SK-N-DZ (cell line): ENCODE measurements at places on chromosomes 5 and 9.

- DNase-seq: peak; percentile 58
Observed at GRCh38 chr5:138352722-138353559, 456 bp downstream of the KDM3B start.

- DNase-seq: no peak
Observed at GRCh38 chr5:125536582-125536981, 790.1 kb upstream of the ZNF608 start.

GRCh38 chr5:124061663-124062062 lies 549.7 kb downstream of the CSNK1G3 start:
- no peak for DNase-seq

DNA sequence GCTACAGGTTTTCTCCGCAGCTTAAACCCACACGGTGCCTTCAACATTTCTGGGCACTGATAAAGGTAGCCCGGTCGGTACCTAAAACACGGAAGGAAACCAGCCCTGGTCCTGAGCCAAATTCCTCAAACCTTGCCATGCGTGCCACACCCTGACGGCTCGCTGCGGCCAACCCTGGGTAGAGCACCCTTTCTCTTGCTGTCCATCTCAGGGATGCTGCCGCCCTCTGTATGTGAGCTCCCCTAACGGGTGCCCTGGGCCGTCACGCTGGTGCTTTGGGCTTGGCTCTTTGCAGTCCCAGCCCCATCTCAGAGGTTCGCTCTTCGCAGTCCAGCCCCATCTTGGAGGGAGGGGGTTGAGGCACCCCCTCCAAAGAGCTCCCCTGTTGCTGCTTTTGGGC lies 43.9 kb downstream of the PNPLA7 start:
- DNase-seq: no peak

GRCh38 chr9:12680341-12680740 lies 12.8 kb upstream of the TYRP1 start:
- no peak for DNase-seq

- DNase-seq: no peak
Observed at GRCh38 chr9:94490465-94490864, 64.4 kb upstream of the PCAT7 start.

GRCh38 chr9:89475891-89476440 lies 21.9 kb downstream of the SEMA4D start:
- DNase-seq: no peak

DNA sequence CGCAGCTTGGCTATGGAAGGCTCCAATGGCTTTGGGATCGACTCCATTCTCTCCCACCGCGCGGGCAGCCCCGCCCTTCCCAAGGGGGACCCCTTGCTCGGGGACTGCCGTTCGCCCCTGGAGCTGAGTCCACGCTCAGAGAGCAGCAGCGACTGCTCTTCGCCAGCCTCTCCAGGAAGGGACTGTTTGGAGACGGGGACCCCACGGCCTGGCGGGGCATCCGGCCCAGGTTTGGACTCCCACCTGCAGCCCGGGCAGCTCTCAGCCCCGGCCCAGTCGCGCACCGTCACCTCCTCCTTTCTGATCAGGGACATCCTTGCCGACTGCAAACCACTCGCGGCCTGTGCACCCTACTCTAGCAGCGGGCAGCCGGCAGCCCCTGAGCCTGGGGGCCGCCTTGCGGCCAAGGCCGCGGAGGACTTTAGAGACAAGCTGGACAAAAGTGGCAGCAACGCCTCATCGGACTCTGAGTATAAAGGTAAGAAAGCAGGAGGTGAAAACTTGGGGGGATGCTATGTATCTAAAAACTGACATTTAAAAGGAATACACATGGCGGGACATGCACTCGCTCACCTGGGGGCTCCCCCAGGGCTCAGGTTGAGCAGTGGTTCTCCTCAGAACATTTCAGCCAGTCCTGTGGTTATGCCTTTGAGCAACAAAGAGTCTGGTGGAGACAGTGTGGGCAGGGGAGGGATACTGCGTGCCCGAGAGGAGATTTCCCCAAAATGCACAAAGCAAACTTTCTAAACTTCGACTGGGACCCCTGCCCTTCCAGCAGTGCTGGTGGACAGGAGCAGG lies 579 bp downstream of the BARHL1 start:
- no peak for DNase-seq

DNA sequence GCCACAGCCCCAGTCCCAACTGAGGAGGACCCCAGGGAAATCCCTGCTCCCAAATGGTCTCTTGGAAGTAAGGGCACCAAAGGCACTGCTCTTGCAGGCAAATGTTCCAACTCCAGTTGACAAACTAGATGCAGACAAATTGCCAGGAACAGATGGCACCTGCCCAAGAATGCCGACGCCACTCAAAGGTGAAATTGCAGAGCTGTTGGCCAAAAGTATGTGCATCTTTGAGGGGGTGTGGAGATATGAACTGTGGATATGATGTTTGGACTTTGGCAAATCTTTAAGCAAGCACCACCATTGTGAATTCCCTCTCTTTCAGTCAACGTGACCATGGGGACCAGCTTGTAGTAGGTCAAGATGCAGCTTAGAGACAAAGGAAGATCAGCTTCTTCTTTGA lies 12.0 kb upstream of the CPLX2 start:
- DNase-seq: no peak

- peak; percentile 12 for DNase-seq
Observed at GRCh38 chr5:158538506-158539074, 561.1 kb downstream of the EBF1 start.

- no peak for DNase-seq
Observed at GRCh38 chr5:160919626-160920025, 67.6 kb upstream of the ATP10B start.

GRCh38 chr5:6473284-6473683 lies 24.6 kb downstream of the UBE2QL1 start:
- DNase-seq: no peak

DNA sequence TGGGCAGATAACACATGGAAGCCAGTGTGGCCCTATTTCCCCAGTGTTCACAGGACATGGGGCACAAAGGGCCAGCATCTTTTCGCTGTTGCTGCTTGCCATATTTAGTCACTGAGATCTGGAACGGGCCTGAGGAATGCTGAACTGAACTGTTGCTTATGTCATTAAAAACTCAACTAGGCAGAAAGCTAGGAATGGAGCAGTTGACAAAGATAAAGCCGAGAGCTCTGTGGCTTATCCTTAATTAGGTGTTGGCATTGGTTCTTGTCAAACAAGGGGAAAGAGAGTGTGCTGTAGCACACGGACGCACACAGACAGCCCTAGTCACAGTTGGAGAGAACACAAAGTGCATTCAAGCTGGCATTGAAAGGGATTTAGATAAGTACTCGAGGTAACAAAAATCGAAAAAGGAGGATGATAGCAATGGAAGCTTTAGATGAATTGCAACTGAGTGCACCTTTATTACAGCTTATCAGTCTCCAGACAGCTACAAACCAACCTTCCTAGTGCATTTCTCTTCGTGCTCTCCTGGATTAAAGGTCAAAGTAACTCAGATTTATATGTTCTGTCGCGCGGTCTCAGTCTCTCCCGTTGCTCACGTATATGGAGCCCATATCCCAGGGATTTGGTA lies 450.2 kb upstream of the ZNF608 start:
- DNase-seq: no peak

DNA sequence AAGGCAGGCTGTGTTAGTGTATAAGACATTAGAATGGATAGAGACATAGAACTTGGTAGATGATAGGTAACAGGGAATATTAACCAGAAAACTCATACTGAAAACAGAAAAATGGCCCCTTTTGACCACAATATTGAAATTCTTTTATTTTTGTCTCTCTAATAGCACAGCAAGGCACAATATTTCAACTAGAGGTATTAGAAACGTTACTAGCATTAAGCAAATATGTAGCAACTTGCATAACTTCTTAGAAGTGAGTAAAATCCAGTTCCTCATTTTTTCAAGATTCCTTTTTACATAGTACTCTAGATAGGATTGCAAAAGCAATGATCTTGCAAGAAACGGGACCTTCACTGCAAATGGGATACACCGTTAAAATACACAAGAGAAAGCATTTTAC lies 102.7 kb upstream of the VCAN start:
- DNase-seq: no peak
